HFFc6 (cell line): ENCODE measurements at places on chromosomes 16 and 17.

DNA sequence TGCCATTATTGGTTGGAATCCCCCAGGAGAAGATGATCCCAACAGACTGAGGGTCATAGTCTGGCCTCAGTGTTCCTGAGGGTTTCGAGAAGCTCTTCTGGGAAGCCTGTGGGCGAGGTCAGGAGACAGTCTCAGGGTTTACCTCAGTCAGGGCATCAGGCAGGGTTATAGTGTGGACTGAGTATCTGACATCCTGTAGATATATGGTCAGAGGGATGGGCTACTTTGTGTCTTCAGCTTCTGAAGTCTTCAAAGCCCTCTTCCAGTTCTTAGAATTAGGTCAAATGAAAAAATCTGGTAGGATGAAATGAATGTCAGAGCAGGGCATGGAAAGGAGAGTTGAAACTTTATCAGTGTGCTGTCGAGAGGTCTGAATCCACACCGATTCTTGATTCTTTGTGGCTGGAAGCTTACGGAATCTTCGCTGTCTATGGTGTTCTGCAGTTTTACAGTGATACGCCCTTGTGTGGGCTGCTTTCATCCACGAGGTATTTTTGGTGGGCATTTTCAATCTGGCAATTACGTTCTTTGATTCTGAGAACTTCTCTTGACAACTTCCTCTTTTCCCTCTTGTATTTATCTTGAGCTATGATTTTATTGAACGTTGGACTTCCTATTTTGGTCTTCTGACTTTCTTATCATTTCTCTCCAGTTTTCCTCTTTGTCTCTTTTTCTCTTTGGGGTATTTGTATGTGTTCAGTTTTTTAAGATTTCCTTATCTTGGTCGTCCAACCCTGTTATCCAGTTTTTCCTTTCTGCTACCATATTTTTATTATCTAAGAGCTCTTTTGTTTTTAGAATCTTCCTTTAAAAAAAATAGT, 30.4 kb downstream of the BPTF start:
- DNase-seq = no peak

- no peak for DNase-seq
These were observed 671.4 kb upstream of the SALL1 start for GRCh38 chr16:51822471-51822870.

- no peak for DNase-seq
These were observed 116.4 kb upstream of the SMURF2 start for GRCh38 chr17:64778240-64779097.

GRCh38 chr16:68506331-68507053, 32.6 kb upstream of the ZFP90 start:
- DNase-seq = peak; percentile 40

DNA sequence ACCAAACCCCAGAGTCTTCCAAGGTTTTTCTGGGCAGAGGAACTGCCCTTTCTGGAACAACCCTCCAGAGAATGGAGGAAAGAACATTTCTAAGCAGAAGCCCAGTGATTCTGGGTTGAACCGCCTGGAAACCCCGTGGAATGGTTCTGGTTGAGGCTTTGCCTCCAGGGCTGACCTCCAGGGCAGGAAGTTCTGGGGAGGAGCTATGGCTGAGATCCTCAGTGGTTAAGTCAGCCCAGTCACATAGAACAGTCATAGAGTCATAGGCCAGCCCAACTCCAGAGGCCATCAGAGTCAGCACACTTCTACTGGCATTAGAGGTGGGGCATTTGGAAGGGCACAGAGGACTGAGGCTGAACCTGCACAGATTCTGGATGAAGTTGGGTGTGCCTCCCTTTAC, 65.9 kb downstream of the SPACA3 start:
- DNase-seq = no peak

- peak; percentile 99 for DNase-seq
These were observed 429 bp upstream of the NR1D1 start for GRCh38 chr17:40100669-40101366.

DNA sequence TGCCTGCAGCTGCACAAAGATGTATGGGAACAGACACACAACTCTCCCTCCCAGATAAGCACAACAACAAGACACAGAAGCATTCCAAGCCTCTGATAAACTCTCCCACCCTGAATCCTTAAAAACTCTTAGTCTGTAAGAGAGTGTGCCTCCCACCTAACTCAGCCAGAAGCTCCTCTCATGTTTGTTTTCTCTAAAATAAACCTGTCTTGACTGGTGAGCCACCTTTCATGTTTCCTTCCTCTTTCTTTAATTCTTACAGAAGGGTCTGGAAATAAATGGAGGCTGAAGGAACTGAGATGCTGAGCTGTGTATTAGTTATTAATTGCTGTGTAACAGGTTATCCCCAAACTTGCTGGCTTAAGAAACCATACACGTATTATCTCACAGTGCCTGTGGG, 57.2 kb downstream of the MEOX1 start:
- DNase-seq = no peak

GRCh38 chr16:88530051-88530857, 39.9 kb upstream of the ZC3H18 start:
- DNase-seq = no peak
